ENCODE measurements at places on chromosomes 3 and 15.
A peak's percentile ranks its signal among the peaks of the same experiment; 100 is the strongest.

- DNase-seq: no peak
These were observed 377.0 kb downstream of the FOXP1 start for GRCh38 chr3:71206305-71207165.

GRCh38 chr3:59442046-59442445, 392.2 kb upstream of the CFAP20DC start:
- DNase-seq: peak; percentile 69

GRCh38 chr3:188154809-188155574, 1.0 kb downstream of the LPP start:
- DNase-seq: peak; percentile 36

- peak; percentile 97 for DNase-seq
These were observed 36.3 kb upstream of the MEX3B start for GRCh38 chr15:82081914-82082762.

- DNase-seq: peak; percentile 97
These were observed 6.5 kb upstream of the TNK2 start for GRCh38 chr3:195914648-195915473.

DNA sequence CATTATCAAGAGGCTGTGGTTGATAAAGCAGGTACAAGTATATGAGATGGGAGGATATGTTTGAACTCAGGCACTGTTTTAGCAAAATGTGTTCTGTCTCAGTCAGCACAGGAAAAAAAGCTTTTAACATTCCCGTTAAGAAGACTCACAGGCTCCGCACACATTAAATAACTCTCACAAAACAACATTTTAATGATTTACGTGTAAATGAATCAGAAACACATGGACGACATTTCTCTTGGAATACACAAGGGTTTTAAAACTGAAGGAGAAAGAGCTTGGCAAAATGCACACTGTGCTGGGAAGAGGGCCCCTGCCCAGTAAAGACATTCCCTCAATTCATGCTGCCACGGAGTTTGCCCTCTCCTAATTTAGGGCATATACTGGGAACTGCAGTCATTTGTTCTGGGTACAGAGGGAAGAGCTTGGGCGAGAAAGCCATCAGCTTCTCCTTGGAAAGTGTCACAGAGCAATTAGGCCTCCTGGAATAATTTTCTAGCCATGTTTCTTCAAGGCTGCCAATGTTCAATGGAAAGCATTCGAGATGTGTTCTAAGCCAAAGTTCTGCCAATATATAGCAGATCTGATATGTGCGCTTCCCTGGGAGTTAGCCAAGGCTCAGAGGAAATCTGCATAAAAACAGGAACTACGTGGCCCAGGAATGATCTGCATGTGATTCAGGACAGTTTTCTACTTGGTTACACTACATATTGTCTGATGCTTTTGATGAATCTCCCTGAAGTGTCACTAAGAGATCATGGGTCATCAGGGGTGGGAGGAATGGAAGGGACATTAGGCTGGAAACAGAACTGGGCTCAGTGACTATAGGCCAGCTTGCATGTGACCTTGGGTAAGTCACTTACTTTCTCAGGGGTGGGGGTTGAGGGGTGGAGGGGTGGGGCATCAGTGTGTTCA, 2.2 kb upstream of the MASP1 start:
- peak; percentile 21 for DNase-seq

DNA sequence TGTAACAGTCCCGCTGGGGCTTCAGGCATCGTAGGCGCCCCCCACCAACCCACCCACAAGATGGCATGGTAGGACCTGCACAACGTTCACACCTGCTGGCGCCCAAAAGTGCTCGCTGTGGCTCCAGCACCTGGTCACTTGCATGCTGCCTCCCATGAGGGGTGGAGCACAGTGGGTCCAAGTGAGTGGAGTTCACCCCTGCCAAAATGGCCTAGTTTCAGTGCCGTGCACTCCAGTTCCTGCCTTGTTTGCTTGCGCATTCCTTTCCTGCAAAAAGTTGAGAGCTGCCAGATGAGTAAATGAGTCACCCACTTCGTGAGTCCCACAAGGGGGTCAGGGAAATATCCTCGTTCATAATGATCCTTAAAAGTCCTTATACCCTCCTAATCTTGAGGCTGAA, 788.7 kb upstream of the DPPA4 start:
- no peak for DNase-seq

GRCh38 chr3:141521781-141522180, 35.0 kb downstream of the RASA2 start:
- no peak for DNase-seq

- no peak for DNase-seq
These were observed 241.6 kb downstream of the SCAPER start for GRCh38 chr15:76663529-76663928.

DNA sequence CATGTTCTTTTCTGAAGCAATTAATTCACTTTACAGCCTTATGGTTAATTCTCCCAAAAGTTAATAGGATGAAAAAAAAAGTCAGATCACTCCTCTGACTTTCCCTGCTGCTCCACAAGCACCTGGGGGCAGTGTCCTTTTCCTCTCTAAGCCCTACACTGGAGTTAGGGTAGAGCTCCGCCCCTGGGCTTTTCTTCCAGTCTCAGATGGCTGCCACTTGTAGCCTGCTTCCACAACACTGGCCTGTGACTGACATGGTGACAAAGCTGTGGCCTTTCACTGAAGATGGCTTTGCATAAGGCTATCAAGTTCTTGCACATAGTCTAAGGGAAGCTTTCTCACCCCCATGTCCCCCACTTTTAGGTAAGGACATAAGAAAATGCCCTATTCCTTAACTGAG, 1.3 kb upstream of the MON1A start:
- DNase-seq: peak; percentile 10

DNA sequence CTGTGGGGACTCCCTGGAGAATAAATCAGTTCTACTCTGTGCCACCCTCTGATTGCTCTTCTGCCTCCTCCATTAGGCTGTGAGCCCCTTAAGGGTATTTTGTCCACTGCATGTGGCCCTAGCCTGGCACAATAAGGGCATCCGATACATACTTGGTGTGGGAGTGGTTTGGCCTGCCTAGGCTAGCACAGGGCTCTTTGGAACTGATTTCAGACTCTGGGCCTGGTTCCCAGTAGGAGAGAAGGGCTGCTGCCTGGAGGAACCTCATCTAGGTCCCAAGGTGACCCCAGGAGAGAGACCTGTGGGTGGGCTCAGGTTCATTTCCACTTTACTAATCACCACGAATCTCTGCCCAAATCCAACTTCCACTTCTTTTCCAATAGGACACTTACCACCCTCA, 5.3 kb upstream of the CTDSPL start:
- no peak for DNase-seq

GRCh38 chr15:78054966-78055365, 22.5 kb downstream of the TBC1D2B start:
- DNase-seq: no peak

GRCh38 chr3:13702286-13702685, 153.4 kb downstream of the FBLN2 start:
- DNase-seq: no peak

- no peak for DNase-seq
These were observed 64.6 kb upstream of the ATP2C1 start for GRCh38 chr3:130828948-130829947.

- no peak for DNase-seq
These were observed 4.7 kb downstream of the GORASP1 start for GRCh38 chr3:39102504-39103323.

GRCh38 chr15:87939848-87940457, 316.6 kb downstream of the NTRK3 start:
- DNase-seq: no peak

DNA sequence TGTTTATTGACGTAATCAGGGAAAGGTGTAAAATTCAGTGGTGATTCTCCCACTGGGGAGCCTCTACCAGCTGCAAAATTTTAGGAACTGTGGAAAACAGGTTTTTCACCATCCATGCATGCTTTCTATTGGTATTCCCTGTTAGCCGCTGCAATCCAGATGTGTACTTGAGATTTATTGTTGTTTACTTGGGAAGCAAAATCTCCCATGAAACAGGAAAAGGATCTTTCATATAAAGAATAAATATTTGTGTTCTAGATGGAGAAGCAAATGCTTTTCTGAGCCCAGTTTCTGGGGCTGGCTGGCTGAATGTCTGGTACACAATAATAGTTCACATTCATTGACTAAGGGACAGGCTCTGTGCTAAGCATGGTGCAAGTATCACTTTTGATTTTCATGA, 144.6 kb upstream of the RASGRP1 start:
- no peak for DNase-seq

GRCh38 chr15:90049666-90050604, 48.8 kb downstream of the ZNF710 start:
- no peak for DNase-seq

- DNase-seq: no peak
These were observed 37.4 kb downstream of the EBLN2 start for GRCh38 chr3:73098873-73099272.

- DNase-seq: peak; percentile 96
These were observed 28.2 kb upstream of the USP3 start for GRCh38 chr15:63476229-63476632.

GRCh38 chr3:65830948-65831732, 207.6 kb downstream of the MAGI1 start:
- no peak for DNase-seq

DNA sequence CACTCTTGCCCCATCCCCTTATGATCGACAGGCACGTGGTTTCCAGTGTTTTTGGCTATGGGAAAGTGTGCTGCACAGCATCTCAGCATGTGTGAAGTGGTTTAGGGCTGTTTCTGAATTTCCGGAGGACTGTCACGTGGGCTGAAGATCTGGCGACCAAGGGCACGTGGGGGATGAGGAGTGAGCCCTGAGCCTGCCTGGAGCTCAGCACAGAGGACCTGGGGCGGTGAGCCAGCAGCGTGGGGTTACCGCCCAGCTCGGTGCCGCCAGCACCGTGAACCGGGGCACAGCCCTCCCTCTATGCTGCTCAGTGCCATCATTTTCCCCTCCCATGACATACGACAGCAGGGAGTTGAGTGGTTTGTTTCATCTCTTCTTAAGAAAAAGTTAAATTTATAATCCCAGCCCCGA, 150.2 kb downstream of the DNAJB8 start:
- peak; percentile 34 for DNase-seq

DNA sequence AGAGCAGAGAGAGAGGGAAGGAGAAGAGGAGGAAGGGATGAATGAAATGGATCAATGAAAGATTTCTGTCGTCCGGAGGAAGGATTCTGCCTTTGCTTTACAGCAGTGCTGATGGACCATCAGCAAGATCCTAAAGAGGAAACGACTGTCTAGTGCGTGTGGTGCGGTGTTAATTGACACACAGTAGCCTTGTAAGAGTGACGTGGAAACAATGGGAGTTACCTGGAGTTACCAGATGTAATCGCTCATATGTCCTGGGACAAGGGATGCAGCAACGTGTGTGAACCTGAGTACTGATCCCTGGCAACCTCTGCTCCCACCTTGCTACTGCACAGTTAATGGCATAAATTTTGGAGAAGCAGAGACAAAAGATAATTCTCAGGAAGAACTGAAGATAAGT, 62.6 kb upstream of the TPRG1 start:
- DNase-seq: no peak

- DNase-seq: peak; percentile 45
These were observed 10.8 kb upstream of the SKIL start for GRCh38 chr3:170346481-170347392.

GRCh38 chr3:187725653-187726370, 19.5 kb downstream of the BCL6 start:
- DNase-seq: no peak

- DNase-seq: no peak
These were observed 42.6 kb upstream of the SLC4A7 start for GRCh38 chr3:27526614-27527315.

GRCh38 chr3:41936384-41936783, 25.5 kb downstream of the ULK4 start:
- no peak for DNase-seq

DNA sequence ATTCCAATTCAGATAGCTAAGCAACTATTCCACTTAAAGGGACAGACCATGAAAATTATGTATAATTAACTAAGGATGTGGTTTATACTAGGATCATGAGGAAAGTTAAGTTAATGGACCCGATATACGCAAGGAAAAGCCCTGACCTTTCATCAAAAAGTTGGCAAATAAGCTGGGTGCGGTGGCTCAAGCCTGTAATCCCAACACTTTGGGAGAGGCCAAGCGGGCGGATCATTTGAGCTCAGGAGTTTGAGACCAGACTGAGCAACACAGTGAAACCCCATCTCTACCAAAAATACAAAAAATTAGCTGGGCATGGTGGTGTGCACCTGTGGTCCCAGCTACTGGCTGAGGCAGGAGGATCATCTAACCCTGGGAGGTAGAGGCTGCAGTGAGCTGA, 39.6 kb downstream of the SCAP start:
- no peak for DNase-seq

- peak; percentile 43 for DNase-seq
These were observed 140.5 kb upstream of the CADPS start for GRCh38 chr3:63015614-63016309.

Measured in fibroblast of skin of scalp (primary cell).